ENCODE measurements at places on chromosomes 2 and 18.

GRCh38 chr2:28681606-28682005 is 70.0 kb upstream of the PPP1CB start:
- DNase-seq: no peak

- no peak for DNase-seq
These were observed 62.3 kb upstream of the FSIP2 start for GRCh38 chr2:185676316-185676715.

DNA sequence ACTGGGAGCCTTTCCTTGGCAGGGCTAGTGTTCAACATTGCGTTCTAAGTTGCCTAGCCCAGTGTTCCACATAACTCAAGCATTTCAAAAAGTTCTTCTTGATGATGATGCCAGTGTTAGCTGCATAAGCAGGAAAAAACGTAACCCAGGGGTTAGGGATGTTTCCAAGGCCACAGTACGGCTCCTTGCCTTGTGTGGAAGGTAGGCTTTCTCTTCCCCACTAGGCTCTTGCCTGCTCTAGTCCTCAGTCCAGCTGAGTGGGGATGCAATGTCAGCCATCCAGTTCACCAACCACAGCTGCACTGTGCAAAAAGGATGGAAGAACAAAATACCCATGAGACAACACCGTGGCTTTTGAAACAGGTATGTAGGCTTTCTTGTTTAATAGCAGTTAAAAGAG is 28.0 kb upstream of the CYP26B1 start:
- no peak for DNase-seq

- DNase-seq: no peak
These were observed 32.5 kb upstream of the SGPP2 start for GRCh38 chr2:222391743-222392285.

- no peak for DNase-seq
These were observed 154.6 kb downstream of the ZNF516 start for GRCh38 chr18:76340410-76340809.

- DNase-seq: no peak
These were observed 46.0 kb downstream of the PTGR3 start for GRCh38 chr18:75162978-75163377.

- no peak for DNase-seq
These were observed 6.7 kb upstream of the NEURL3 start for GRCh38 chr2:96511851-96512250.

DNA sequence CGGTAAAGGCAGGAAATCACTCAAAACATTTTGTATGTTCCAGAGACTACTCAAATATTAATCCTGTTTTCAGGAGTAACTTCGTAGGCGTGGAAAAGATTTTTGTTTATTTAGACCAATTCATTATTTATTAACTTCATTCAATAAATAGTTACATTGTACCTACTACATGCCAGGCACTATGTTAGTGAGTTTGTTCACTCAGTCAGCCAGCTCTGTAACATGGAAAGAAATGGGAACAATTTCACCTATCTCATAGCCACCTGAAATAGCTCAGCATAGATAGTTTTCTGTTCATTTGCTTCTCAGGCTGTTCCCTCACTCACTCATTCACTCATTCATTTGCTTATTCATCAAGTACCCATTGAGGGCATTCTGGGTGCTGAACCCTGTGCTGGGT is 34.6 kb downstream of the TTC39C start:
- no peak for DNase-seq

GRCh38 chr18:79507546-79508480 is 112.1 kb downstream of the NFATC1 start:
- no peak for DNase-seq

GRCh38 chr18:56257205-56257604 is 381.2 kb downstream of the TXNL1 start:
- no peak for DNase-seq

GRCh38 chr2:73021371-73022010 is 50.0 kb downstream of the SFXN5 start:
- no peak for DNase-seq

DNA sequence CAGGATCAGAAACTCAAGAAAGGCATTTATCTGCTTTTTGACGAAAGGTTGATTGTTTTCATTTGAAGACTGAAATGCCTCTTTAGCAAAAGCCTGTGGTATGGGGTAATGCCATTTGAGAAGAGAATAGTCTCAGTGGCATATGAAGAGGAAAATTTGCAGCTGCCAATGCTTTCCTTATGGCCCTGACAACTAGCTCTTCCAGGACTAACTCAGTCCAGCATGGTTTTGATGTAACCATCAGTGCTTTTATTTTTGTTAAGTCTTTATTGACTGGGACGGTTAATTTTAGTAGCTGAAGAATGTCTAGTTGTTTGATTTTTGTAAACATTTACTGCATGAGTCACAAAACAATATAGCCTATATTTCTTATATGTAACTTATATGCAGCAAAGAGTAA is 158.4 kb downstream of the LNPK start:
- DNase-seq: no peak

DNA sequence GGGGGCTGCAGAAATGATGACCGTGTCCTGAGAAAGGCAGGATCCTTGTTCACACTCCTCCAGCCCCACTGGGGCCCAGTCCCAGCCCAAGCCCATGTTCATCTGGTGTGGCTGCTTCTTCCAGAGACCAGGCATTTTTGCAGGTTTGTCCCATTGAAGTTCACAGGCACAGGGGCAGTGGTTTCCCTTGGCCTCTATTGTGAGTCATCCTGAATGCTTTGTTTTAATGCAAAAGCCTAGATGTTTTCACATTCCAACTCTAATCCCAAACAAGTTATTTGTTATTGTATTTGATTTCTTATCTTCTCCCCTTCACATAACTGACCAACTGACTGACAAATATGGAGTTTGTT is 426.4 kb upstream of the ID2 start:
- DNase-seq: no peak

DNA sequence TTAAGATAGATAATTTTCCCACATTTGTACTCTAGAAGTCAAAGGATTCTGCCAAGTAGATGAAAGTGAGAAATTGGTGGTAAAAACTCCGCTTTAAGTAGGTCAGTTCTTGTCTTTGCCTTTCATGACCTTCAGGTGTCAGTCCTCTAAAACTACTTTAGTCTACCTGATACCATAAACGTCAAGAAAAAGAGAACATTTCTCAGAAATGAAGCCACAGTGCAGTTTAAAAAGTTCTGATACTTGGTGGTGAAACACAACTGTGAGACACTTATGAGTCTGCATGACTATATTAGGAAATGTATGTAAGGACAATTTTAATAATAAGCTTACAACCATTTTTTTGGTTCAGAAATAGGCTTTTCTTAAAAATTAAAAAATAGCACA is 583.3 kb downstream of the SATB2 start:
- no peak for DNase-seq

DNA sequence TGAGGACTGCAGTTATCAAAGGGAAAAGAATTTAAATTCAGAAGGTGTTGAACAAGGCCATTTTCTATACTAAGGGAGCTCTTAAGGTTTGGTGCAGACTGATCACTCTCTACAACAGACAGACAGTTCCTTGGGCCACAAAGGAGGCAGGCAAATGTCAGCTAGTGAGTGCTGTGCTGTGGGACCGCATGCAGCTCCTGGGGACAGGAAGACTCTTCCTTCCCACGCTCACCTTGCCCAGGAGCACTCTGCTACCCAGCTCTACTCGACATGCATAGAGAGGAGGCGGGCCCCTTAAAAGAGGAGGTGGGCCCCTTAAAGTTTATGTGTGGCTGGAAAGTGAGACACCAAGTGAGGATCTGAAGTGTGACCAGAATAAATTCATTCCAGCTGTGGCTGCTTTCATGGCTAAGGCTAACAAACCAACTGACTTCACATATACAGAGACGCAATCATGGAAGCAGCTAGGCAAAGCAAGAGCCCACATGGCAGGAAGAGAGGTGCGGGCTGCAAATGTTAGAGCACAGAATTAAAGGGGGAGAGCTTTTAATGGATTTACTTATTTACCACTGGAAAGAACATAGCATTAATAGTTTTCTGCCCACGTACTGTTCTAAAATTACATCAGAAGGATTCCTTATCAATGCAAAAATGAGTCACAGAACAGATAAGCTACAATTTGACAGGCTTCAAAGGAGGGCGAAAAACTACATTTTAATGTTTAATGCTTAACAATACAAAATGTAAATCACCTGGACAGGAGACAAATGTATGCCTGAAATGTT is 101.4 kb upstream of the RNU4ATAC start:
- no peak for DNase-seq
